Urinary bladder (tissue), 4 donors: ENCODE measurements at places on chromosomes 5 and 9.

DNA sequence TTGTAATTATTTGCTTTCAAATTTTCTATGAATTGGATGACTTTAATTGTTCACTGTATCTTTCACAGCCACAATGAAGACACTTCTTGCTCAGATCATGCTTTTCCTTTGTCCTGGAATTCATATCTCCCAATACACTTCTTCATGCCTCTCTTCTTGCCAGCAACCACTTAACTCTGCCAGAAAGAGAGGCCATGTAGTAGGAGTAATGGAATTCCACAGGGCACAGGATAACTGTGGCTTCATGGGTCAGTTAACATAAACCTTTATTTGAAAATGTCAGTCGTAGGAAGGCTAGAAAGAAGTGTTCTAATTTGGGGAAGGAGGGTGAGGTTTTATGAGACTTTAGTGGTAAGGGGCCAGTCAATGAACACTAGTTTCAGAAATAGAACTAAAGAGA lies 190.3 kb downstream of the TMEM167A start:
- DNase-seq: no peak

DNA sequence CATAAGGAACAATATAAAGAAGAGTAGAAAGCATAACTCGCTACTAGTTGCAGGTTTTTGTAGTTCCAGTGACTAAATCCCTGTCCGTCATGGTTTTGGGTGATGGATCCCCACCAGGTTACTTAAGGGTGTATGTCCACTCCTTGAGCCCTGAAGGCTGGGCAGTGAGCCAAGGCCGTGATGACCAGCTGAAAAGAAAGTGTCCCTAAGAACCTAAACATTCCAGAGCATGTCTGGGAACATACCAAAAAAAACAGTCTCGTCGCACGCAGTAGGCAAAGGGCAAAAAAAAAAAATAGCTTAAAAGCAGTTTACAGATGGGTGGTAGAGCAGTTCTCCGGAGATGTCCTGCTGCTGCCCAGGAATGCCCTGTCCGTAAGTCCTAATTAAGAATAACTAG lies 21.4 kb upstream of the SNAPC3 start:
- DNase-seq: no peak

DNA sequence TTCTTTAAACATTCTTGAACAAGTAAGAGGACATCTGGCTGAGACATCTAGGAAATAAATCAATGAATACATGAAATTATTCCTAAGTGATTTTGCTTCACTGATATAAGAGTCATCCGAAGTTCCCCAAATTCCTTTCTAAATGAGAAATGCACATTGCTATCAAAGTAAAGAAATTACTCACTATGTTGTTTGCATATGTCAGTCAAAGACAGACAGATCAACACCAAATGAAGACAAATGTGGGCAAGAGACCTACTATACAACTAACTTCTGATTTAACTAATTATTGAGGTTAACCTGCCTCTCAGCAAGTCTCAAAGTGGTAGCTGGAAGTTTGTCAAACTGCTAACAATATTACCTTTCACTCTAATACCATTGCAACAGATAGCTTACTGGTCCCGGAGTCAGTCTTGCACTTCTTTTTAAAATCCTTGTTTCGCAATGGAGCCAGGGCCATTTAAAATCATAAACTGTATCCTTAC lies 13.2 kb downstream of the TUT7 start:
- DNase-seq: no peak

GRCh38 chr9:88993871-88994460 lies 2.7 kb downstream of the S1PR3 start:
- DNase-seq: no peak

GRCh38 chr5:133485468-133485867 lies 126.9 kb downstream of the FSTL4 start:
- DNase-seq: no peak

DNA sequence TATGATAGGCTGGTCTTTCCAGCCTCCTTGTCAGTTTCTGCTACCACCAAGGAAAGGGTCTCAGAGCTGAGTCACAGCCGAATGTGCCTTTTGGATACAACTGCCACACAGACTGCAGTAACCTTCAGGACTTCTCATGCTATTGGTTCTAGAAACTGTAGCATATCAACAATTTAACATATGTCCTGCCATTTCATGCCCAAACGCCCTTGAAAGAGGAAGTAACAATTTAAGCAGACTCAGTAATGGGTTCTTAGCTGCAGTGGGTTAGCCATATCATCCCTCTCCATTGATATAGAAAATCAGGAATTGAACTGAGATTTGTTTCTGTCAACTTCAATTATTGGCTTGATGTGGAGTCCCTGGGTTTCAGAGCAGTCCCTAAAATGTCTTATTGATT lies 4.1 kb upstream of the CLK4 start:
- DNase-seq: no peak

- DNase-seq: no peak
Observed at GRCh38 chr5:150544611-150545219, 36.8 kb downstream of the NDST1 start.

GRCh38 chr9:82555431-82556051 lies 507.4 kb downstream of the RASEF start:
- peak; percentile 64 for DNase-seq

DNA sequence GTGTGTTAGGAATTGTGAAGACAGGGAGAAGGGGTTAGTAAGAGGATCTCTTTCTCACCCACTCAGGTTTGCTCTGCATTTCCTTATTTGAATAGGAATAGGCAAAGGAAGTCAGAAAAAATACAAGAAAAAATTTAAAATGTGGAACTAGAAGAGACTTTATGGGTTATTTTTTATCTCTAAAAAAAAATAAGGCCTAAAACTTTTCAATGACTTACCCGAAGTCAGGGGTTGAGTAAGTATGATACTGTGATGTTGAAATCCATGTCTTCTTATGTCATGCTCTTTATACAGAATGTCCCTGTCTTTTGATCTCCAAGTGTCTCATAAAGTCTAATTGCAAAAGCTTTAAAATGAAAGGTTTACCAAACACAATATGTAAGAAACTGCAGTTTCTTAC lies 148.3 kb upstream of the PIK3R1 start:
- DNase-seq: no peak

DNA sequence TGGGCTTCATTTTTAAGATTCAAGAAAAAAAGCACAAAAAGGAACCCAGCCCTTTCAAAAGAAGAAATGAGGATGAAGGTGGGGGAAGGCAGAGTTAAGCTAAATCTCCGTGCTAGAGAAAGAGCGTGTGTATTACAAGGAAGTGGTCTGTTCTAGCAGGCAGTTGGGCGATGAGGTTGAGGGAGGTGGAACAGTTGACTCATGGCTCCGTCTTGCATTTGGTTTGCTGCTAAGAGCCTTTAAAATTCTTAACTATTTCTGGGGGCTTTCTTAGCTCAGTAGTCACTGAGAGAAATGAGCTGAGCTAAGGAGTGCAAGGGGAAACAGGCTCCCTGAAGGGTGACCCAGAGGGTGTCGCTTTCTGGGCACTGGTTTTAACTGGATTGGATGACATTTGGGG lies 117.4 kb downstream of the GCNT1 start:
- no peak for DNase-seq

DNA sequence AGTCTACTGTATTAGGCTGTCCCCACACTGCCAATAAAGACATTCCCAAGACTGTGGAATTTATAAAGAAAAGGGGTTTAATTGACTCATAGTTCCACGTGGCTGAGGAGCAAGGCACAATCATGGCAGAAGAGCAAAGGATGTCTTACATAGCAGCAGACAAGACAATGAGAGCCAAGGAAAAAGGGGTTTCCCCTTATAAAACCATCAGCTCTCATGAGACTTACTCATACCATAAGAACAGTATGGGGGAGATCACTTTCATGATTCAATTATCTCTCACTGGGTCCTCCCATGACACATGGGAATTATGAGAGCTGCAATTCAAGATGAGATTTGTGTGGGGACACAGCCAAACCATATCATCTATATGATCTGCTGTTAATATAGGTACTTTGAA lies 14.8 kb upstream of the FSTL4 start:
- no peak for DNase-seq

DNA sequence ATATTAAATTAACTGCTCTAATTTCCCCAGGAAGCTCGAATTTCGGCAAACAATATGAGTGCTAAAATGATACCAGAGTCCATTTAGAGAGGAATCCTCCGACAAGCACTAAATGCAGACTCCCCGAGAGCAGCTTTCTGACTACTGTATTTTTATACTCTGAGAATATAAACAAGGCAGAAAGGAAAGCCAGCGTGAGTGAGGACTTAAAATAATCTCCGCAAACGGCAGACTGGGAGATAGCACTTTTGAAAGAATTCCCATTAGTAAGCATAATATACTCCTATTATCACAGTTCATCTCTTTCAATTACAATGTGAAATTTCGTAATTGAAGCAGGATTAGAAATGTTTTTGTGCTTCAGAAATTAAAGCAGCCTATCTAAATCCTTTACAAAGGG lies 269.4 kb upstream of the PANK3 start:
- no peak for DNase-seq

- DNase-seq: no peak
Observed at GRCh38 chr5:67381236-67381880, 184.8 kb upstream of the CD180 start.

DNA sequence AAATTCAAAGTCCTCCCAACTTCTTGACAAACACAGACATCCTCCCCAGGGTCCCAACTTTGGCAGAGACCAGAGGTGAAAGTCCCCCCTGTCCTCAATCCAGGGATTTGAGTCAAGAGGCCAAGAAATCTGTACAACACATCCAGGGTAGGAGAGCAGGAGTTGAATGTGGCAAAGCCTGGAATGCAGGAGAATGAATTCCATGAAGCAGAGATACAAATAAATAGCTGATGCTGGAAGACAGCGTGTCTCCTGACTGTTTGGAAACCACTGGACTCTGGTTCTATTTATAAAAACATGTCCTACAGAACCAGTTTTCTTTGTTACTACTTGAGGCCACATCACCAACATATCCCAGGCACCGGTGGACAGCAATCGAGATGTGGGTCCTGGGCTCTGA lies 43.7 kb upstream of the SLIT3 start:
- DNase-seq: no peak

DNA sequence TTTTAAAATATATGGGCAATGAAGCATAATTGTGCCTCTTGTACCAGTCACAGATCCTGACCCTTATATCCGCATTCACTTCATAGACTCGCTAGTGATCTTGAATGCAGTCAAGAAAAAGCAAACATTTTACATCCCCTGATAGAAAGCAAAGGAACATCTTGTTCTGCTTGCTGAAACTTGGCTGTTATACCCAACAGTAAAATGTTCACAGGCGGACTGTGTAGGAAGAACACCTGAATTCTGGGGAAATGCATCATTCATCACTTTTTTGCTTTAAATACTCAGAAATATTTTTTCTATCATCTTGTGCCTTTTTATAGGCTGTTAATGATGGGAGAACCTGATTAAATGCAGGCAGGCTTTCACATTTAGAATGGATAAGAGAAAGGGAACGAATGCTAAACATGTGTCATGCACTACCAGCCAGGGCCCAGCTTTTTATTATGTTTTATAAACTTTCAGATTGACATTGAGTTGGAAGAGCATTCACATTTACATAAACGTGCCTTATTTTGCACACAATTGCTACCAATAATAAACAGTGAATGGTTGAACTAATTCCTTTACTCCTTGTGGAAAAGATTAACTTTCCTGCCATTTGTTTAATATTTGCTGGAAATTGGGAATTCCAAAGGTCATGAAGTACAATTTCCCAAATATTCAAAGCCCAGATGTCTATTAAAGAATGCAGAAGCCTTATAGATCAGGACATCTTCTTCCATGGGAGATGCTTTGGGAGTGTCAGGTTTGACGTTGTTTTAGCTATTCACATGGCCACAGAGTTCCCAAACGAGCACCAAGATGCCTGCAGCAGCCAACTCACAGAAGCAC lies 756.2 kb downstream of the TLE1 start:
- DNase-seq: no peak

DNA sequence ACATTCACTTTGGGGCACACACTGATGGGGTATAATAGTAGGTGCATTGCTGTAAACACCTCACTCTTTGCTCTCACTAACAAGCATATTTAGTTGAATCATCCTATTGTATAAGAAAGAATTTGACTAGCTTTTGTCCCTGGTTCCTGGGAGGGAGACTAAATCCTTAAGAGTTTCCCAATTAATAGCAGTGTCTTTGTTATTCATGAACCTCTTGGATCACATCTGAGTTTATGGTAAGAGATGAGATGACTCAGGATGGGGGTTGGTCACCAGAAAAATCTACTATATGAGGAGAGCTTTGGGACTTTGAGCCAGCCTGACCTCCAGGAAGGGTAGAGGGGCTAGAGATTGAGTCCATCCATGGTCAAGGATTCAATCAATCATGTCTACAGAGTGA lies 56.8 kb downstream of the PUM3 start:
- DNase-seq: no peak

DNA sequence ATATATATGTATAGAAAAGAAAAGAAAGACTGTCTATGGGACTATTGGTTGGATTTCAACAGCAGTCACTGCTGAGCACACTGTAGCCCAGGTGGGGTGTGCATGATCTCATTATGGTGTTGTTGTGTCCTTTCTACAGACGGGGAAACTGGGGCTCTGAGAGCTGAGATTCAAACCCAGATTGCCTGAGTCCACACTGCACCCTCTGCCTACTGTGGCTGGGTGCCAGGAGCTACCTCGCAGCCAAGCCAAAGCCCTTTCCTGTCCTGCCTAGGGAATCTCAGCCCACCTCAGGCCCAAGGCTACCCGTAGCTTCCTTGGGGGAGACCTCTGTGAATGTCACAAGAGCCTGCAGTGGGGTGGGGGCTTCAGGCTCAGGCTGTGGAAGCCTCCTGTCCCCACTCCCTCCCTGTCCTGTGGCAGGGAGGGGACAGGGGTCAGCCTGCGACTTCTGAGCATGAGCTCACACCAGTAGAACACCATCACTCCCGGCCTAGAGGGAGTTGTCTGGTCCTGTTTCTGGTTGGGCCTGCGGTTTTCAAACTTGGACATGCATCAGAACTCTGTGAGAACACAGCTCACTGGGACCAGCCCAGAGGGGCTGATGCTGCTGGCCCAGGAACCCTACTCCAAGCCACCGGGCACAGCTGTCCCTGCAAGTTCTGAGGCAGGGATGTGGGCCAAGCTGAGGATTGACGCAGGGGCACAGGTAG lies 7.9 kb upstream of the NINJ1 start:
- DNase-seq: no peak

GRCh38 chr9:121717141-121717991 lies 65.9 kb downstream of the DAB2IP start:
- DNase-seq: no peak

GRCh38 chr5:26012078-26012477 lies 1026.3 kb downstream of the CDH9 start:
- DNase-seq: no peak

DNA sequence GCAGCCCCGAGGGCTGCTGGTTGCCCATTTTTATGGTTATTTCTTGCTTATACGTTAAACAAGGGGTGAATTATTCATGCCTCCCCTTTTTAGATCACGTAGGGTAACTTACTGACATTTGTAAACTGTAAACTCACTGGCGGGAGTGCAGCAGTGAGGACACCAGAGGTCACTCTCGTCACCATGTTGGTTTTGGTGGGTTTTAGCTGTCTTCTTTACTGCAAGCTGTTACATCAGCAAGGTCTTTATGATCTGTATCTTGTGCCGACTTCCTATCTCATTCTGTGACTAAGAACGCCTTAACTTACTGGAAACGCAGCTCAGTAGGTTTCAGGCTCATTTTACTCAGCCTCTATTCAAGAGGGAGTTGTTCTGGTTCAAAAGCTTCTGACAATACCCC lies 155.0 kb upstream of the PRDM9 start:
- DNase-seq: no peak
